ENCODE measurements at places on chromosomes 13 and 19.

- DNase-seq, result no peak
Observed at GRCh38 chr13:40774672-40775071, 3.7 kb upstream of the MRPS31 start.

GRCh38 chr19:55711719-55712118 lies 26.5 kb downstream of the NLRP9 start:
- no peak for DNase-seq

DNA sequence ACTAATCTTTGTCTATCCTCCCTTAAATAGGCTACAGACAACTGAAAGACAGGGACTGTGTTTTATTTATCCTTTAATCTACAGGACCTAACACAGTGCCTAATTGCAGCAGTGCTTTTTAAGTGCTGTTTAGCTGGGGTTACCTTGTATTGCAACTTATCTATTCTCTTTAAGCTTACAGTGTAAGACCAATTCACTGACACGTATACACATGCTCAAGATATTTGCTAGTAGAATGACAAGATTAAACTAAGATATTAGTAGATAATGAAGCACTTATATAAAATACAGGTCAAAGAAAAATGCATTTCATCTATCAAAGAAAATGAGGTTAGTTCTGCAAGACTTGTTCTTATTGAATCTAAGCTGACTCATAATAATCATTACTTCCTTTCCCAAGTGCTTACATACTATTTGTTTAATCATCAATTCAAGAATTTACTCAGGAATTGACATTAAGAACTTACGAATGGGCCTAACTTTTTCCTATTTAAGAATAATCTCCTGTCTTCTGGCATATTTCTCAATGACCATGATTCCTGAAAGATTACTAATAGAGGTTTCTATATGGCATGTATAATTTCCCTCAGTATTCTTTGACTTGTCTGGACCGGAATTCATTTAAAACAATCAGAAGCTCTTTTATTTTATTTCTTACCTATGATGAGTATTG lies 75.8 kb upstream of the MAB21L1 start:
- no peak for DNase-seq

DNA sequence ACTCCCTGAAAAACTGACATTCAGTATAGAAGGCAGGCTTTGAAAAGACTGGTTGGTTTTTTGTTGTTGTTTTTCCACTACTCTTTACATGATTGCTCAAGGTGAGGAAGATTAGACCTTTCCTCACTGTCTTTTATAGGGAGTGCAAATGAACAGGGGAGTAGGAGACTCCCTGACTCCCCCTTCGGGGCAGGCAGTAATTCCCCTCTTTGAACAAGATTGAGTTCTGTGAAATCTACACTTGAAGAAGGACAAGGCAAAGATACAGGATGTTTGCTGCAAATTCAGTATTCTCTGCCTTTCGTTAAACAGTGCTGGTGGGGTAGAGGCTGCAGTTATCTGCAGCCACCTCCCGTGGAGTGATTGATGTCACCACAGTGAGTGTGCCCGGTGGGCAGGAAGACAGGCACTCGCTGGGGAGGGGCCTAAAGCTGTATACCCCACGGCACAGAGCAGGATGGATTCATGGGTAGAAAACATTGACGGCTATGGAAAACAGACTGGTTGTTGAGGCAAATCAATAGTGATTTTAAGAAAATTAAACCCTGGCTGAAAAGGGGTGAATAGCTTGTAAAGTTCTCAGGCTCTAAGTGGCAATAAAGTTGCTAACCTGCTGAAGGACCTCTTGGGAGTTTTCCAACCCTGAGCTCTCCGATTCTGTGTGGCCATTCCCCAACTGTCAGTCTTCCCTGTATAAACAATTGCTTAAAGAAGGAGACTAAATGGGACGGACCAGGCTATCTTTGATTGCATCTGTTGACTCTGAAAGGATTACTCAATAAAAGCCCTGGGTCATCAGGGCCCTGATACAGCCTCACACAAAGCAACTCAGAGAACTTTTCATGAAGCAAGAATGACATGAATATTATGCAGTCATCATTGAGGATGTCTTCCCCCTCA lies 308.3 kb downstream of the TBC1D4 start:
- DNase-seq, result no peak

Data from pons (tissue), 1 donor.